Aorta (tissue), 5 donors: ENCODE measurements at places on chromosomes 3 and 15. TPM values are rescaled to one million over a fixed set of nuclear protein-coding genes. Genes with fewer than 3 reads are reported as not detected.

DNA sequence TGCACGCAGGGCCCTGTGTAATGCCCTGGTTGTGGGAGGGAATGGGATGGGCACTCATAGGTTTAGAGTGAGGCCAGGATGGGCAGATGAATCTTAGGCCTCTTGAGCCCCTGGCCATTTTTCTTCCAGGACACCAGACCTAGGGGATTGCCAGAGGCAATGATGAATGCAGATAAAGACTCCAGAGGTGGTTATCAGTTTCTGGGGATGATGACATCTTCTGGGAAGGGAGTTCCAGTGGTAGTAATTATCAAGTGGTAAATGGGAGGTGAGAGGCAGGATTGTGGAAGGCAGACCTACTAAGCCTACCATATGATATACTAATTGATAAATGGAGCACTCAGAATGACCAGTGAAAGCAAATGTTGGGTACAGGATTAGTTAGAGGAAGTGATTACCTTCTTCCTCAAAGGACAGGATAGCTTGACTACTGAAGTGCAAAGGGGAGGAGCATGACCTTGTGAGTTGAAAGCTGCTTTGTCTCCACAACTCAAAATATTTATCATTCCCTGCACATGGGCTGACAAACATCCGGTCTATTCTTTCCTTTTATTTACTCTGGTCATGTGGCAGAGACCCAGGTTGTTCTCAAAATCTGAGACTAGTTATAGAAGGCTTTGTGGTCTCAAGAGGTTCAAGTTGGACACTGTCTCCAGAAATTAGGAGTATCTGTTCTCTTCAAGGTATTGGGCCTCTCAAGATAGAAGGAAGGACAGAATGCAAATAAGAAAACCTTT, 10.2 kb upstream of the MAPK6 start:
- H3K27ac ChIP-seq = no peak overlapping the region
- no peaks in the 10 kb centered on the region for H3K4me1 ChIP-seq
- no peaks in the 10 kb centered on the region for H3K36me3 ChIP-seq
- H3K4me3 ChIP-seq = no peak overlapping the region
- no peak for DNase-seq

GRCh38 chr3:194404365-194405140, 5.5 kb upstream of the GP5 start:
- no peak overlapping the region for H3K4me3 ChIP-seq
- no peak overlapping the region for H3K27ac ChIP-seq
- H3K4me1 ChIP-seq = no peaks in the 10 kb centered on the region

The EPHA3 gene
- 1.0 TPM for polyA plus RNA-seq

DNA sequence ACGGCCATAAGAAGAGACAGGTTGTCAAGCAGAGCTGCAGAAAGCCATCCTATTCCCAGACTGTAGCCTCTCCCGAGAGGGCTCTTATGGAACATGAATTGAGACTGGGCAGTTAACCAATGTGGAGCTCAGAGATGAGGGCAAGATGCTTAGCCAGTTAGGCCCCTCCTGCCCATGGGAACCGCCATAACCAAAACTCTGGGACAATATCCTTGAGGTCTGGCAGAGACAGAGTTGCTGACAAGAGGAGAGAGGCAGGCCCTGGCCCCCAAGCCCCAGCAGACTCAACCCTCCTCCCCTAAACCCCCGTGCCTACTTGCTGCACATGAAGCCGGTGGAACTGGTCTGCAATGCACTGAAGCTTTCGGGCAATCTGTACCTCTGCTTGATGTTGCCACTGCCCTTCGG, 4.8 kb downstream of the BMF start:
- DNase-seq = no peak
- no peaks in the 10 kb centered on the region for H3K27me3 ChIP-seq
- peak overlapping the region; percentile 60 for H3K27ac ChIP-seq
- no peak overlapping the region for H3K4me3 ChIP-seq
- no peaks in the 10 kb centered on the region for H3K4me1 ChIP-seq

The SAMD7 gene
- not detected for polyA plus RNA-seq

GRCh38 chr3:143535994-143536784, 312.1 kb downstream of the SLC9A9 start:
- H3K27ac ChIP-seq = no peak overlapping the region
- no peak for DNase-seq
- no peaks in the 10 kb centered on the region for H3K36me3 ChIP-seq
- no peak overlapping the region for H3K4me3 ChIP-seq
- H3K27me3 ChIP-seq = no peaks in the 10 kb centered on the region

The BSN gene
- polyA plus RNA-seq = not detected

The OR5AC2 gene
- not detected for polyA plus RNA-seq
